ENCODE measurements at places on chromosomes 4 and X.

- DNase-seq = no peak
These were observed 28.6 kb upstream of the METAP1 start for GRCh38 chr4:98966926-98967325.

DNA sequence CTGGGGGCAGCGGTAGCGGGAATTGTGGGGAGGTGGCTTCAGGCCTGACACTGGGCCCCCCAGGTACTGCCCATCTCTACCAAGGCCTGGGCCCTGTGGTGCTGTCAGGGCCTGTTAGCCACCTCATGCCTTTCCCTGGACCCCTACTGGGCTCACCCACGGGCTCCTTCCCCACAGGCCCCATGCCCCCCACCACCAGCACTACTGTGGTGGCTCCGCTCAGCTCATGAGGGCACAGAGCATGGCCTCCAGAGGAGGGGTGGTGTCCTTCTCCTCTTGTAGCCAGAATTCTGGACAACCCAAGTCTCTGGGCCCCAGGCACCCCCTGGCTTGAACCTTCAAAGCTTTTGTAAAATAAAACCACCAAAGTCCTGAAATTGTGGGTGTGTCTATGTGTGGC, 7.5 kb downstream of the GATA1 start:
- DNase-seq = no peak

DNA sequence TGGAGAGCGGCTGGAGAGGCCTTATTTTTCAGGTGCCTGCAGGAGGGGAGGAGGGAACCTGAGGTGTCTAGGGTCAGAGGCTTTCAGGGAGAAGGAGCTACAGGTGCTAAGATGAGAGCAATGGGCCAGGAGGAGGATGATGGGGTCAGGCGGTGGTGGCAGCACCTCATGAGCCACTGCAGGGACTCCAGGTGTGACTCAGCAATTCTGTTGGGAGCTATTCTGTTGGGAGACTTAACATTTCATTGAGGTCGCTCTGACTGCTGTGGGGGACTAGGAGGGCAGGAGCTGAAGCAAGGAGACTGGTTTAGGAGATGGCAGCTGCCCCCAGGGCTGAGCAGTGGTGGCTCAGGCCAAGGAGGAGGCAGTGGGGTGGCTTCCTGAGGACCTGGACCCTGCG, 65.0 kb downstream of the CLDN34 start:
- no peak for DNase-seq

- DNase-seq = no peak
These were observed 34.6 kb upstream of the FGF16 start for GRCh38 chrX:77412631-77413030.

DNA sequence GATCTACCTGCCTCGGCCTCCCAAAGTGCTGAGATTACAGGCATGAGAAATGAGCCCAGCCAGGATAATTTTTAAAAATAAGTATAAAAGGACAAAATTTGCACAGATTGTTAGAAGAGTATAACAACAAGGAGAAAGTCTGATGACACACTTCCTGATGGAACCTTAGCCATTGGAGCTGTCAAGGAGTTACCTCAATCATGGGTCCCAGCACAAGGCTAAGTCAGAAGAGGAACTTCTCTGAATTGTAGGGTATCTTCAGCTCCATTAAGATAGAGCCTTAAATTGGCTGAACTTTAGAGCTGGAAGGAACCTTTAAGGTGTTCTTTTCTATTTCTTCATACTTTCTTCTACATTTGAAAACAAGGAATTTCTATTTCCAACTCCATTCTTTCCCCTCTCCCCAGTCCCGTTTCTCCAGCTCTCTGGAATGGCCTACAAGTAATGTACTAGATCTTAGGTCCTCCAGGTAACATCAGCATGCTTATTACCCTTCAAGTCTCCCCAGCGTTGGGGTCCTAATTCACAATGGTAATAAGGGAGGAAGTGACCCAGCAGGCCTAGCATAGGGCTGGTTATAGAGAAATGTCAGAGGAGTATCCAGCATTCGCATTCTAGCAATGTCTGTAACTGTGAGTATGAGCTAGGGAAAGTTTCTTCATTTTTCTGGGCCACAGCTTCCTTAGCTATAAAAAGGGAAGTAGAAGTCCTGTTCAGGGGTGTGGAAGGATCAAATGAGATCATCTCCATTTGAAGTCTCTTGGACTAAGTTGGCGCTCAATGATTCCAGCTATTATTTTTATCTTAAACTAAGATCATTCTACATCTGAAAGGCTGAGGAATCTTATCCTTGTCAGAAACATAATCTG, 18.5 kb upstream of the RBPJ start:
- DNase-seq = no peak

DNA sequence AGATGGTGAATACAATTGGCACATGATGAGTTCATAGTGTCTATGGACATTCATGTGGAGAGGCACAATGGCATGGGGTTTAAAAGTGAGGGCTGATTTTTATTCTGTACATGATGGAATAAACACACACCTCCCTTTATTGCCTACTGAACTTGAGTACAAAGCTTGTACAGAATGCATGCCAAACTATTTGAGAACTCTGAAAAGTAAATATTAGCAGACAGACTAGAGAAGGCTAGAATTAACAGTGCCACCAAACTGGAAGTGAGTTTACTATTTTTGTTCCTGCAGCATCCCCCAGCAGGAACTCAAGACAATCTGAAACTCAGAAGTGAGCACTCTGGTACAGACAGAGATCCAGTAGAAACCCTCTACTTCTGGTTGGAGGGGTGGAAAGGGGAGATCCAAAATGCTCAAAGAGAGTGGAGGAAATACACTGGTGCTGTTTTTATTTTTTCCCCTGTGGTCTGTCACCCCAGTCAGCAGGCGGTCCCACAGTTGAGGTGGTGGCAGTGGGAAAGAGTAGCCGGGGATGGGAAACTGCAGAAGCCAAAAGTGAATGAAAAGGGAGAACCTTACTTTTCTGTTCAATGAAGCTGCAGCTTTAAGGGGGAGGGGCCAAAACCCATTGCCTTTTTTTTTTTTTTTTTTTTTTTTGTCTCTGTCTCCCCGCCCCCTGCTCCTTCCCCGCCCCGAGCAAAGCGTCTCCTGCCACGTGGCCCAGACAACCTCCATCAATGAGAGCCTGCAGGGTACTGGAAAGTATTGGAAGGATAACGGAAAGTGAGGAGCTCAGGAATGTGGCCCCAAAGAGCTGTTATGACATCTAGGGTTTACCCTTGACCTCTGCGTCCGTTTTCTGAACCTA, 20.5 kb downstream of the AKAP4 start:
- DNase-seq = no peak

DNA sequence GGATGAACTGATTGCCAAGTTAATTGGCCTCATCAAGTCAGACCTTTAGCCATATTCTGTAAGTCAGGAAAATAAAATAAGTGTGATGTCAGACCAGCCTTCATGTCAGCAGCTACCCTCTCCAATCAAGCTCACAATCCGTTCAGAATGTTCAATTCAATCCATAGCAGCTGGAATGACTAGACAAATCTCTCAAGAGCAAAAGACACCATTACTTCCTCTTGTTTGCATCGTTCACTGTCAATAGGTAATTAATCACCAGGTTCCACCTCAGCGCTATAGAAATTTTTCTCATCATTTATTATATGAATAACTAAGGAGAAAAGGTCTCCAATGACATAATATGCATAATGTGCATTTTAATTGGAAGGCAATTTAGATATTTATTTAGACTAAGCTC, 321.0 kb upstream of the GRIA3 start:
- no peak for DNase-seq

DNA sequence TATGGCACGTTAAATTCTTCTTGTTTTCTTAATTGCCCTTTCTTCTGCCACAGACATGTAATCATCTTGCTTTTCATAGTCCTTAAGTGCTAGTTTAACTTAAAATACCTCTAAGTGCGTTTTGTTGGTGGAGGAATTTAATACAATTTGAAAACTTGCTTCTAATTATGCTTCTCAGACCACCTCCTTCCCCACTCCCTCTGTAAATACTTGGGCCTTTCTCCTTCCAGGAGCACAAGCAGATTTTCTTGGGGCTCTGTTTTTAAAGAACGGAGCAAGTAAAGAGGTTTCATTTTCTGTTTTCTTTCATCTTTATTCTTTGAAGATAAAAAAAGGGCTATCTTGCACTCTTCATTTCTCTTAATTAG, 559 bp upstream of the PCDH18 start:
- no peak for DNase-seq

DNA sequence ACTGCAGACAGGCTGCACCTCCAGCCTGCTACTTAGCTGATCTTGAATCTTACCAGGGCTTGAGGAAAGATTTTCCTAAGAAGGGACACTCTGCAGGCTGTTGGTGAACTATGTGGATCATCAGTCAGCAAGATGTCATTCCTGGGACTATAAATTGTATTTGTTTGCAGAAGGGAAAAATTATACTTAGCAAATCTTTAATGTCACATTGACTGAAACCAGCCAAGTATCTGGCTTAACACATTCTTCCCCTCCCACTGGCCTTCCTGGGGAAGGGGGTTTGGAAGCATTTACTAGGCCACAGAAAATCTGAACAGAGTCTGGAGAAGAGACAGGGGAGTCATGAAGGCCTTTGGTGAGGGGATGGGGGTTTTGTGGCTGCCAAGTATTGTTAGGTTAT, 156.7 kb upstream of the EOLA2 start:
- DNase-seq = no peak

DNA sequence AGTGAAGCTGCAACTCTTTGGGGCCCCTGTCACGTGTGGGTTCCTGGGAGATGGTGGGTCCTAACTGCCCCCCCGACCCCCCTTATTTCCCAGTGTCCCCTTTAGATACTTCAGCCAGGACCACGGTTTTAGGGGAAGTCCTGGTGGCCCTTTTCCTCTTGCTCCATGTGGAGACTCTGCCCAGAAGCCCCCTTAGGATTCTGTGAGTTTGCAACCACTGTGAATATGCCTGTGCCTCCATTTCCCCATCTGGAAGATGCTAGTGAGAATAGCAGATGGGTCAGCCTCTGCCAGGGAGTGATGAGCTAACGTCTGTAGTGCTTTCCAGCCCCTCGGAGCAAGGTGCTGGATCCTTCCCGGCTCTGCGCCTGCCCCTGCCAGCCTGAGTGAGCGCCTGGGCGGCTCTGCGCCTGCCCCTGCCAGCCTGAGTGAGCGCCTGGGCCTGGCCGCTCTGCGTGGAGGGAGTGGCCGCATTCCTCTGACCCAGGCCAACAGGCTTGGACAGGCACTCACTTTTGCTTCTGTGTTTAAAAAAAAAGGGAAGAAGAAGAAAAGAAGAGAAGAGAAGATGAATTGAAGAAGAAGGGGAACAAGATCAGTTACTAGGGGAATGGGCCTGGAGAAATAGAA, 6.7 kb upstream of the CITED1 start:
- no peak for DNase-seq

DNA sequence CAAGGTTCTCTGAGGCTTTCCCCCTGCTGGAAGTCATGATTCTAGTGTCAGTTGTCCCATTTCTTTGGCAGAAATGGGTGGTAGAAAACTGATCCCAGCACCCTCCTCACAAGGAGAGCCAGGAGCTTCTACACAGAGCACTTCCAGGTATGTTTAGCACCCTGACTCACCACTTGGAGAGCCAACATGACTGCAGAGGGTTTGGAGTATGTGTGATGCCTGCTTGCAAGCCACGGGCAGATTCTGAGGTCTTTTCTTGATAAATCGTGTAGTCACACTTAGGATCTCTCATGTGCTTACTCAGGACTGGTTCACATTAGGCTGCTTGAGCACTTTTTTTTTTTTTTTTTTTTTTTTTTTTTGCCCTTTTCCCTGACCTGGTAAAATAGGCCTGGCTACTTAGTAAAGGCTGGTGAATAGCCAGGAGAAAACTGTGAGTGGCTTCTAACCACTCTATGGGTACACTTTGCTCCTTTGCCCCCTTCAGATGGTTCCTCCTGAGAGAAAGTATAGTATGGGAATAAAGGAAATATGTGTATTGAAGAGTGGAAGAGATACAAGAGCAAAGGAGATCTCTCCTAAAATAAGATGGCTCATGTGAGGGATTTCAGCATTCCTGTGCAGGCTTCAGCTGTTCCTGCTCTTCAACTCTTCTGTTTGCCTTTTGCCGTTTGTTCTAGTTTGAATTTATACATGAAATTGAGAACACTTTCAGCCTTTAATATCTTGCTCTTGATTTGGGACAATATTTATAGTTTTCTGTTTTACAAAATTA, 103.6 kb downstream of the EMCN start:
- no peak for DNase-seq

DNA sequence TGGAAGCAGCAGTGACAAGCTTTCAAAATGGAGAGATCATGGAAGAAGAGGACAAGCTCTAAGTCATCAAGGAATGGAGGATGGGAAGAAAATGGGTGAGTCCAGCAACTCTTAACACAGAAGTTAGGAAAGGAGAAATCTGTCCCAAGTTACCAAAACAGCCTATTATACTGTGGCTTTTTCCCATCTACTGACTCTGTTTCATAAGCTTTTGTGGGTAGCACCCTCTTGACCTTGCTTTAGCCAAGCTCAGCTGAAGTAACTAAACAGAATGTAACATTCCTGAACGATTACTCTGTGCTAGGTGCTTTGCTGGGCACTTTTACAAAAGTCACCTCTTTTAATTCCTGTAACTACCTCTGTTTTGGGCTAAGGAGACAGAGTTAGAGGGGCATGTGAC, 54.9 kb downstream of the MAP7D2 start:
- no peak for DNase-seq

Measured in endothelial cell (in vitro differentiated cells).